Motor neuron (in vitro differentiated cells): ENCODE measurements at places on chromosomes 6 and 20. TPM values are rescaled to one million over a fixed set of nuclear protein-coding genes. Genes with fewer than 3 reads are reported as not detected.

DNA sequence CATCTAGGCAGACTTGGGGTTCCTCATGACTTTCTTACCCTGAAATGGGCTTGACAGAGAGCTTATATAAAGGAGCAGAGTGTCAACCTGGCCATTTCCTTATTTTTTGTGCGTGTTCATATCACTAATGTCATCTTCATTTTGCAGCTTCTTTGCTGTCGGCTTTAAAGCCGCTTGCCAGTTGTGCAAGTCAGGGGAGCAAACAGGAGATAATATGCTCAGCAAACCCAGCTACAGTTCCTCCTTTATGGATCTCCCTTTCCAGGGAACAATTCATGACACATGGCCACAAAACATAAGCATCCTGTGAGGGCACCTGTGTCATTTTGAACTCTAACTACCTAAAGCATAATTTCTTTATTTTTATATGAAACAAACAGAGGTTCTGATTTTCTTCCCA, 6.5 kb upstream of the TUBB2B start:
- no peak for ATAC-seq

GRCh38 chr20:50930139-50930975, 880 bp downstream of the ADNP start:
- no peak for ATAC-seq

- no peak for ATAC-seq
These were observed 114.5 kb upstream of the SLC22A16 start for GRCh38 chr6:110590821-110591351.

GRCh38 chr6:164502833-164503232, 806.6 kb downstream of the C6orf118 start:
- ATAC-seq, result no peak

DNA sequence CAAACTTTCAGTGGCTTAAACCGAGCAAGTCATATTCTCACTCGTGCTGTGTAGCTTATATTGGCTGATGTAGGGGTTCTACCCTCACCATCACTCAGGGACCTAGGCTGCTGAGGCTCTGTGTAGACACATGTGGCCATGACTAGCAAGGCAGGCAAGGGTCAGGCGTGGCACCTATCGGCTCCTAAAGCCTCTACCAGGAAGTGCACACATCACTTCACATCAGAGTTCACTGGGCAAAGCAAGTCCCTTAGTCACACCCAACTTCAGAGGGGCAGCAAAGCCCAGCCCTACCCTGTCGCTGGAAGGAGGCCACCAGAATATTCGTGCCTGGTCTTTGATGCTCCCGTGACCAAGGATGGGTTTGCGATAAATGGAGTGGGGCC, 42.9 kb downstream of the PPP1R14C start:
- ATAC-seq, result no peak

The KAT14 gene
- 14.7 and 15.2 TPM in 2 replicates for total RNA-seq

- peak; percentile 20 for ATAC-seq
These were observed 92.4 kb downstream of the COL9A1 start for GRCh38 chr6:70210462-70210861.

The NAA20 gene
- total RNA-seq, result 47.3 and 64.3 TPM in 2 replicates

The EYA4 gene
- 1.4 and 1.7 TPM in 2 replicates for total RNA-seq

The SYTL3 gene
- 1.1 and 1.4 TPM in 2 replicates for total RNA-seq

GRCh38 chr20:41654292-41654691, 36.1 kb upstream of the CHD6 start:
- no peak for ATAC-seq

- no peak for ATAC-seq
These were observed 420.3 kb upstream of the FLRT3 start for GRCh38 chr20:14757728-14758127.
